ENCODE measurements at places on chromosomes 11 and 22. TPM values are rescaled to one million over a fixed set of nuclear protein-coding genes. Genes with fewer than 3 reads are reported as not detected.
A peak's percentile ranks its signal among the peaks of the same experiment; 100 is the strongest.

- no peak overlapping the region for H3K4me3 ChIP-seq
- H3K4me1 ChIP-seq, result no peaks in the 10 kb centered on the region
- H3K36me3 ChIP-seq, result no peaks in the 10 kb centered on the region
- no peak overlapping the region for H3K27ac ChIP-seq
- no peak for DNase-seq
Observed at GRCh38 chr11:75891947-75892739, 77.1 kb downstream of the UVRAG start.

GRCh38 chr11:57426439-57426928 lies 437 bp downstream of the SLC43A3 start:
- H3K27me3 ChIP-seq, result no peaks in the 10 kb centered on the region
- H3K4me3 ChIP-seq, result peak overlapping the region; percentile 52
- H3K4me1 ChIP-seq, result peaks cover 46% of the 10 kb centered on the region
- no peak for DNase-seq
- no peaks in the 10 kb centered on the region for H3K36me3 ChIP-seq

OR8U1 gene
- total RNA-seq, result not detected

DNA sequence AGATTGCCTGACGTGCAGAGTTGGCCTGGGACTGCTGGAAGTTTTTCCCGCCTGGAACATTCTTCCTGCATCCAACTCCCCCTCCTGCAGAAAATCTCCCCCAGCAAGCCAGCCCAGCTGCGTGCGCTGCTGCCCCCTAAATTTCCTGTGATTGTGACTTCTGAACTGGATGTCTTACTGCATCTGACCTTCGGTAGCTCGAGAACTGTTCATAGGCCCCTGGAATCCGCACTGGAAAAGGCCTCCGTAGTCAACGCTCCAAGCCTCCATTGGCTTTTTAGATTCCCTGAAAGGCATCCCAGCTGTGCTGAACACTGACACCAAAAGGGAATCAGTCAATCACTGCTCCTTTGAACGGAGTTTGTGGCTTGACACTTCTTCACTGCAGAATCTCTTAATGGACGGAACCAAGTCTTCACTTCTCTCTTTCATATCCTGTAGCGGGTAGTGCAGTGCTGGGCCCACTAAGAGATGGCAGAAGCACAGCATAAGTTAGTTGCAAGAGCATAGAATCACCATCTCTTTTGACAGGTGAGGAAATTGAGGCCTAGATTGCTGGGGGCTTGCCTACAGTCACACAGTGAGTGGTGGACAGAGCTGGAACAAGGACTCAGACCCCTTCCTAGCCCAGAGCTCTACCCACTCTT lies 14.2 kb upstream of the RASD2 start:
- no peak overlapping the region for H3K4me3 ChIP-seq
- peaks cover 32% of the 10 kb centered on the region for H3K4me1 ChIP-seq
- no peaks in the 10 kb centered on the region for H3K36me3 ChIP-seq
- DNase-seq, result no peak
- no peaks in the 10 kb centered on the region for H3K27me3 ChIP-seq

DNA sequence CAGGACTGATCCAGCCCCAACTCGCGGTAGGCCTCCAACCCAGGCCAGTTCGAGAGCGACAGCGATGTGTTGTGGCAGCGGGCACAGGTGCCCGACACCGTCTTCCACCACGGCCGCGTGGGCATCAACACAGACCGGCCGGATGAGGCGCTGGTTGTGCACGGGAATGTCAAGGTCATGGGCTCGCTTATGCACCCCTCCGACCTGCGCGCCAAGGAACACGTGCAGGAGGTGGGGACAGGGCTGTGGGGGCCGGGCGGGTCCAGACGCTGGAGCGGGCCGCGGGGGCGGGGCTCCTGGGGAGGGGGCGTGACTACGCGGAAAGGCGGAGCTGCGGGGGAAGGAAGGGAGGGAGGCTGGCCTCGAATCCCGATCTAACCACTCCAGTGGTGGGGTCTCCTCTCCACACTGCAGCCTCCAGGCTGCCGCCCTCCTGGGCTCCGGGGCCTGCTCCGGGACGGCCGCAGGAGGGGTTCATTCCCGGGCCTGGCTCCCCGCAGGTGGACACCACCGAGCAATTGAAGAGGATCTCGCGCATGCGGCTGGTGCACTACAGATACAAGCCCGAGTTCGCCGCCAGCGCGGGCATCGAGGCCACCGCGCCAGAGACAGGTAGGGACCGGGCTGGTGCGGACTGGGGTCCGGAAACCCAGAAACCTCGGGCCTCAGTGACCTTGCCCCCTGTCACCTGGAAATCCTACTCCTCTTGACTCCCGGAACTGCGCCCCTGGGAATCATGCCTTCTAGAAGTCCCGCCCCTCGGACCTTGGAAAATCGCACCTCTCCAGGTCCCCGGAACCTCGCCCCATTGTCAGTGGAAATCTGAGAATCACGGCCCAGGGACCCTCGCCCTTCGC lies 14.9 kb downstream of the TMEM258 start:
- peak overlapping the region; percentile 18 for H3K4me3 ChIP-seq
- DNase-seq, result no peak
- H3K27ac ChIP-seq, result no peak overlapping the region
- no peaks in the 10 kb centered on the region for H3K36me3 ChIP-seq
